HTR-8/SVneo (cell line): ENCODE measurements at places on chromosomes 12 and 14.

DNA sequence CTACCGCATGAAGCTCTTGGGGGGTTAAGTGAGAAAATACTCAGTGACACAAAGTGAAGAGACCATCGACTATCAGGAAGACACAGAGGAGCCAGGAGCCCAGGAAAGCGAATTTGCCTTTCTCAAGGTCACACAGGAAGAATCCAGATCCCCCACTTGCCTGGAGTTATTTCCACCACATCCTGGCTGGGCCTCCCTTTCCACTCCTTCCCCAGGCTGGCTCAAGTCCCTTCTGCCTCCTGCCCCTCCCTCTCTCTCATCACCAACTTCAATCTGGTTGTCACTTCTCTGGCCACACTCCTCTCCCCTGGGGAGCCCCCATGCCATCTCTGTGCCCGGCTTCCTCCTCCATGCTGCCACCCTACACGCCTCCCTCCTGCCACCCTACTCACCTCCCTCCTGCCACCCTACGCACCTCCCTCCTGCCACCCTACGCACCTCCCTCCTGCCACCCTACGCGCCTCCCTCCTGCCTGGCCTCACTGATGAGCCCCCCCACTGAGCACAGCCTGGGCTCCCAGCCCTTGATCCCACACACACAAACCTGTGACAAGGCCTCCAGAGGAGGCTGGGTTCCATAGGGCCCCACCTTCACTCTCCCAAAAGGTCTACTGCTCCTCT, 6.3 kb downstream of the SCNN1A start:
- DNase-seq = no peak

- DNase-seq = peak; percentile 2
Measured at GRCh38 chr12:70971001-70971794, 50.7 kb upstream of the PTPRR start.

DNA sequence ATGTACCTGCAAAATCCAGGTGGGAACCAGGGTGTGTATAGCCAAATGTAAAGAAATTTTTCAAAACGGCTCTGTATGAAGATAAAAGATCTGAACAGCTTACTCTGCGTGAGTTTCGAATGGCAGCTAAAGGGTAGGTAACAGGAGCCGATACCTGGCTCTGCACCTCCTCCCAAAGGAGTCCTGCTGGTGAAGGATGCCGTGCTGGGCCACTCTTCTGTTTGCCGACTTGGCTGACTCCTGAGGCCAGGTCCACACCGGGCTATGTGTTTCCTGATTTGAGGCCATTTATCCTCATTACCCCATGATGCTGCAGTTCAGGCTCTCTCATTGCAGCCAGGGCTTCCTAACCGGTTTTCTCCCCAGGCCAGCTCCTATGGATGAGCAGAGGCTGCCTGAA, 244.6 kb downstream of the SLC41A2 start:
- DNase-seq = no peak

GRCh38 chr14:30882431-30882830, 8.1 kb downstream of the COCH start:
- no peak for DNase-seq

DNA sequence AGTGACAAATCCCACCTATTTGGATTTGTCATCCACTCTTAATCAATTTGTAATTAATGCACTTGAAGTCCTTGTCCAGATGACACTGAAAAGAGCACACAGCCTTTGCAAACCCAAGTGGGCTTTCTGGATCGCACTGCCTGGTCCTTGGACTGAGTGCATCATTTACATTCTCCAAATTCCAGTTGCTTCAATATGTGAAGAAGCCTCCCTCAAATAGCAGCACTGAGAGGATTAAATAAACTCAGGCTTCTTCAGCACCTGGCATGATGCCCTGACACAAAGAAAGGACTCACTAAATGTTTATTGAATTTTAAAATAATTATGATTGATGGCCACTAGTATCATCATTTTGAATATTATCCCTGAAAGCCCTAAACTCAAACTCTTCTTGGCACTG, 496.5 kb downstream of the VRK1 start:
- no peak for DNase-seq

DNA sequence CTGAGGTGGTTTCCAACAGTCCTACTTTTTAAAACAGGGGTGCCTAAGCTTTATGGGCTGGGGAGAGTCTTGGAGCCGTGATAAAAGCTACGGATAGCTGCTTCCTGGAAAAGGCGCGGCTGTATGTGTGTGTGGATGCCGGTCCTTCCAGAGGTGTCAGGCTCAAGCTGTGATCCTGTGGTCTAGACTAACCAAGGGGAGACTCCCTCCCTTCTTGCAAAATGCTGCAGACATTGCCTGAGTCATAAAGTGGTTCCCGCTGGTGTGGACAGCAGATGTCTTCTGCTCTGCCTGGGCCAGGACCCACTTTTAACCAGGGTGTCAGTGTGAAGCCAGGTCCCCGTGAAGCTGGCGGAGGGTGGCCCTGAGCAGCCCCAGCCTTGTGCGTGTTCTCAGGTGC, 37.8 kb downstream of the CCDC92 start:
- no peak for DNase-seq

GRCh38 chr12:77578466-77579220, 252.1 kb upstream of the NAV3 start:
- no peak for DNase-seq

- DNase-seq = no peak
Measured at GRCh38 chr12:32197421-32197820, 90.8 kb downstream of the BICD1 start.

DNA sequence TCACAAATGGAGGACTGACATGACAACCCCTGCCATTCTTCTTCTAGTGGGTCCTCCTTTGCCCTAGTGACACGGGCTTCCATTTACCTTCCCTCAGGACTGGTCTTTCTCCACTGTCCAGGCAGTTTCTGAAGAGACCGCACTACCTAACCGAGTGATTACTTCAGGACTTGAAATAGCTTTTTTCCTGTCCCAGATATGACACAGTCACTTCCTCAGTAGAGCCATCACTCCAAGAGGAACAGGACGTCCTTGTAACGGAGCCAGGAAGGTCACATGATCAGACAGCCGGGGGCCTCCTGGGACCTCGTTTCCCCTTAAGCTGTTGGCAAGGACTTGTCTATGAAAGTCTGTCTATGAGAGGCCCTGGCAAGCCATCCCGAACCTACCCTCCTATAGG, 62.3 kb downstream of the FOS start:
- DNase-seq = no peak

GRCh38 chr12:111063295-111064026, 143.1 kb upstream of the MYL2 start:
- no peak for DNase-seq

- DNase-seq = no peak
Measured at GRCh38 chr14:83757916-83758315, 1772.0 kb upstream of the FLRT2 start.

- no peak for DNase-seq
Measured at GRCh38 chr14:99931308-99931707, 133.9 kb upstream of the EVL start.

GRCh38 chr12:3195337-3195736, 118.2 kb downstream of the TSPAN9 start:
- no peak for DNase-seq

- DNase-seq = peak; percentile 51
Measured at GRCh38 chr14:53355581-53356112, 202.5 kb upstream of the DDHD1 start.

DNA sequence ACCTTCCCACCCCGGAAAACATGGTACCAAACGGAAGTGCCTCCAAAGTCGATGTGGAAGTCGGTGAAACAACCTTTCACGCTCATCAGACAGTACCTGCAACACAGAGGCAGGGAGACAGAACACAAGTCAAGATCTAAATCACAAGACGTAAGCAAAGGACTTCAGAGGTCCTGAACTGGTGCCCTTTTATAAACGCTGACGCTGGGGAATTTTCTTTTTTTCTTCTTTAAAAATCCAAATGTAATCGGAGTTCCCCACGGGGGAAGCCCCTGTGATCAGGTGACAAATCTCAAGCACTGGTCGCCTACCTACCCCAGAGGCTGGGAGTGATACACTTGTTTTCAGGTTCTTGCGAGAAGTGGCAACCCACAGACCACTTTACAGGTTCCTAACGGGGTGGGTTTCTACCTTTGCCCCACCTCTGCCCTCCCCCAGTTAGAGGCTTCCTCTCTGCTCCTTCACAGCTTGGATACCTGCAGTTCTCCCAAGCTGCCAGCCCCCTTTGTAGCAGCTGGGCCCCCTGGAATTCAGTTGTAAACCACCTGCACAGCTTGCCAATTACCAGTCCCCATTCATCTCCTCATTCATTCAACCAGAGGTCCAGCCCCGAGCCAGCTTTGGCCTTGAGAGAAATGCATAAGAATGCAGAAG, 46.2 kb downstream of the KDM2B start:
- no peak for DNase-seq

DNA sequence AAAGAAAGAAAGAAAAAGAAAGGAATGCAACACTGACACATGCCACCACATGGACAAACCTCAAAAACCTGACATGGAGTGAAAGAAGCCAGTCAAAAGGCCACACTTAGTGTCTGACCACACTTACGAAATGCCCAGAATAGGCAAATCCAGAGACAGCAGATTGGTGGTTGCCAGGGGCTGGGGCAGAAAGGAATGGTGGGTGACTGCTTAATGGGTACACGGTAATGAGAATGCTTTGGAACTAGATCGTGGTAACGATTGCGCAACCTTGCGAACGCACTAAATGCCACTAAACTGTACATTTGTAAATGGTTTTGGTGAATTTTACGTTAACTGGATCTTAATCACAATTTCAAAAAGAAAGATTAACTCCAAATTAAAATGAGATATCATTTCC, 39.5 kb downstream of the SCARB1 start:
- DNase-seq = no peak

- no peak for DNase-seq
Measured at GRCh38 chr14:77812028-77812427, 12.1 kb downstream of the ADCK1 start.

DNA sequence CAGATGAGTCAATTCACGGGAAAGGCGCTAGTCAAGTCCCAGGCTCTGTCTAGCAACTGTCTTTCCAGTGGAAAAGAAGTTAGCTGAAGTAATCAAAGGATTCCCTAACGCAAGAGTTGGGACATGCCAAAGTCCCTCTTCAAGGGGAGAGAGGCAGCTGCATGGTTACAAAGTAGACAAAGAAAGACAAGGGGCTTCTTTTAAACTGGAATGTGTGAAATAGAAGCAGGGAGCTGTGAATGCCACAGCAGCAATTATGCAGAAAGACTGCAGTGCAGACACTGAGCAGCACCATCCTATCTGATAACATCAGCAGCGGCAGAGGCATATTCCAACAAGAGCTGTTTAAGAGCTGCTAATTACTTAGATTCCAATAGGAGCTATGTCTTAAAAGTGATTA, 12.5 kb upstream of the CIPC start:
- DNase-seq = no peak

- no peak for DNase-seq
Measured at GRCh38 chr12:92206596-92206995, 61.0 kb upstream of the BTG1 start.

DNA sequence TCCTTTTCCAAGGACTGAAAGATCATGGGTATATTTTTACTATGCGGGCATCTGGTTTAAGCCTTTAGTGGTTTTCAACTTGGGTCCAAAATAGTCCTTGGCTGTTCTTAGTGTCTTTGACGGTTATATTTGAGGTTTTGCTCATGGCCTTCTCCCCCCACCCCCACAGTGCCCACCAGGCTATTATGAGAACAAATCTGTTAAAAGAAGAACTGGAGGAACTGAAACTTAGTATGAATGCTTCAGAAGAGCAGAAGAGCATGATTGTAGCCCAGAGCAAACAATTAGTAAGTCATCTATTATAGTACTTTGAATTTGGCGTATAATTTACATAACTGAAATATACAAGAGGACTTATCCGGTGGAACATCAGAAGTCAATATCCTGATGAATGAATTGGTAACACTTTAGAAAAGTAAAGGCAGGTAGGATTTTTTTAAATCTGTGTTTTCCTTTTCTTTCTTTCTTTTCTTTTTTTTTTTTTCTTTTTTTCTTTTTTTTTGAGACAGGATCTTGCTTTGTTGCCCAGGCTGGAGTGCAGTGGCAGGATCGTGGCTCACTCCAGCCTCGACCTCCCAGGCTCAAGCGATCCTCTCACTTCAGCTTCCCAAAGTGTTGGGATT, 71.8 kb upstream of the BCAT1 start:
- no peak for DNase-seq

DNA sequence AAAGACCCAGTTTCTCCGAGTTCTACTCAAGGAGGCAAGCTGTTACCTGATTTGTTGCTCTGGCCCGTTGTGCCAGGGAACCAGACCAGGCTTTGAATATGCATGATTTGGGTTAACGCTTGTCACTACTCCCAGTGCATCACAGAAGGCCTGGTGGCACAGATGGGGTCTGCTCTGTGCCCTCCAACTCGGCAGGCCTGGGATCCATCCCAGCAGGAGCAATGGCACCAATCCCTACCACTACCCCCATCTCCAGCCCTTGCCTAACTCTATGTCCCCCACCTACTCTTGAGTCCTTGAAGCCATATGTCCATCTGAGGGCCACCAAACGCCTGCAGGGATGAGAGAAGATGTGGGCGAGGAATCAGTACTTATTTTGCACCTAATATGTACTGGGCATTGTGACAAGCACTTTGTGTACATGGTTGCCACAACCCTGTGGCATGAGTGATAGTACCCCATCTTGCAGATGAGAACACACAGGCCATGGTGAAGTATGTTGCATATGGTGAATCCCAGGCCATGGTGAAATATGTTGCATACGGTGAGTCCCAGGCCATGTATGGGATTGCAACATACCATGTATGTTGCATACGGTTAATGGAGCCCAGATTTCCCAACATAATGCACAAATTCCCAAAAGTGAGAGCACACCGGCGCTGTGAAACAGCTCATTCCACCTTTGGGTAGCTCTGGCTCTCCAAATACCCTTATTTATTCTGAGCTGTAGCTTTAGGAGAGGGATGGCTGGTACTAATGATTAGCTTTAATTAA, 102.7 kb downstream of the NTF3 start:
- DNase-seq = no peak

DNA sequence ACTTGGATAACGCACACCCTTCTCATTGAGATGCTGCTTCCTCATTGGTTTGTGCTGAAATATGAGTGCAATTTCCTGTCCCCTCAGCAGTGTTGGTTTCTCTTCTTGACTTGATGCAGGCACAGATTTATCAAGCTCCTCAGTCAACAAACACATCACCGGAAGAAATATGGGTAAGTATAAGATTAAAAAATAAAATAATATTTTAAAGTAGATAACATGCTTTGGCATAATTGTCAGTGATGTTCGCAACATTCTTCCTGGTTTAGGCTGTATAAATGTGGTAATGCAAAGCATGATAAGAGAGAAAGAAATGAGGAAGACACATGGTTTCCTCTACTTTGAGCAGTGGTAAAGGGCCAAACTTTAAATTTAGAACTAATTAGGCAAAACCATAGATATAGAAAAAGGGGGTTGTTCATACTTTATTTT, at the start of gene GPR65:
TSS of gene GPR65 (plus strand) at position 86 of the 432 bp plus-strand sequence. CDS start 5,713 bp downstream, outside the sequence.
- no peak for DNase-seq
